ENCODE measurements at places on chromosomes 5 and 9. TPM values are rescaled to one million over a fixed set of nuclear protein-coding genes. Genes with fewer than 3 reads are reported as not detected.

Gene IL5
- not detected for total RNA-seq

Gene SPRY4
- 125 TPM for total RNA-seq

Gene PPIC
- 37.0 TPM for total RNA-seq

Gene LAMC3
- total RNA-seq: 2.1 TPM

Gene PCDHB11
- total RNA-seq: 0.29 TPM

Gene IFNB1
- not detected for total RNA-seq

Gene TNFSF8
- not detected for total RNA-seq

Gene GABRA1
- not detected for total RNA-seq

Gene COL23A1
- not detected for total RNA-seq

Gene MARVELD2
- total RNA-seq: 1.1 TPM

Gene GLDC
- total RNA-seq: 1.6 TPM

Gene CCNO
- total RNA-seq: 0.14 TPM

Gene PRUNE2
- total RNA-seq: 0.72 TPM

Gene SPINK4
- 1.8 TPM for total RNA-seq

Gene MARCHF11
- not detected for total RNA-seq

Gene SV2C
- not detected for total RNA-seq

Gene FCN2
- not detected for total RNA-seq

Gene CARD6
- 11.6 TPM for total RNA-seq

Gene SLC2A8
- 5.0 TPM for total RNA-seq

Gene CANX
- 650 TPM for total RNA-seq

Gene TTC23L
- total RNA-seq: not detected

Gene LRRC19
- not detected for total RNA-seq

Gene TMEM252
- not detected for total RNA-seq

Gene ANXA2R
- total RNA-seq: 3.4 TPM

Gene TMEM215
- total RNA-seq: not detected

Gene DMXL1
- total RNA-seq: 41.9 TPM

Gene PCDH1
- 4.2 TPM for total RNA-seq

Gene FGF18
- under 0.01 TPM for total RNA-seq

Gene CCDC192
- not detected for total RNA-seq

Gene ADRA1B
- total RNA-seq: under 0.01 TPM

Gene NTRK2
- total RNA-seq: 0.14 TPM

Gene PPP2R2B
- total RNA-seq: not detected

Gene HAVCR2
- 0.22 TPM for total RNA-seq

Gene NFIB
- total RNA-seq: 7.3 TPM

All from placental pericyte (primary cell).